ENCODE measurements at places on chromosomes 6 and 20.
A peak's percentile ranks its signal among the peaks of the same experiment; 100 is the strongest.

DNA sequence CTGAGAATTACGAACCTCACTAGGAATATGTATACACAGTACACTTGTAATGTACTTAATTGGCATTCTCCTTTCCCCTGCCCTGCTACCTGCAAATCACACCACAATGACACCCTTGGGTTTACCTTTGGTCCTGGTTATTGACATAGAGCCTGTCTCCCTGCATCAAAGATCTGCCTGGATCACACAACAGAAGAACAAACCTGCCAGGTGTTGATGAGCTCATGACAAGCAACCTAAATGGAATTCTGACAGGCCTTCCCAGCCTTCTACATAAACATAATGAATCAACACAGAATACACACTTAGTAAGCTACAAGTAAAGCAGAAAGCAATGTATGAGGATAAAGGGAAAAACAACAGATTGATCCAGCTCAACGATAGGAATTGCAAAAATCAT lies 95.6 kb downstream of the HDGFL1 start:
- DNase-seq, result no peak

GRCh38 chr6:130676077-130676772 lies 151.0 kb upstream of the SMLR1 start:
- no peak for DNase-seq

DNA sequence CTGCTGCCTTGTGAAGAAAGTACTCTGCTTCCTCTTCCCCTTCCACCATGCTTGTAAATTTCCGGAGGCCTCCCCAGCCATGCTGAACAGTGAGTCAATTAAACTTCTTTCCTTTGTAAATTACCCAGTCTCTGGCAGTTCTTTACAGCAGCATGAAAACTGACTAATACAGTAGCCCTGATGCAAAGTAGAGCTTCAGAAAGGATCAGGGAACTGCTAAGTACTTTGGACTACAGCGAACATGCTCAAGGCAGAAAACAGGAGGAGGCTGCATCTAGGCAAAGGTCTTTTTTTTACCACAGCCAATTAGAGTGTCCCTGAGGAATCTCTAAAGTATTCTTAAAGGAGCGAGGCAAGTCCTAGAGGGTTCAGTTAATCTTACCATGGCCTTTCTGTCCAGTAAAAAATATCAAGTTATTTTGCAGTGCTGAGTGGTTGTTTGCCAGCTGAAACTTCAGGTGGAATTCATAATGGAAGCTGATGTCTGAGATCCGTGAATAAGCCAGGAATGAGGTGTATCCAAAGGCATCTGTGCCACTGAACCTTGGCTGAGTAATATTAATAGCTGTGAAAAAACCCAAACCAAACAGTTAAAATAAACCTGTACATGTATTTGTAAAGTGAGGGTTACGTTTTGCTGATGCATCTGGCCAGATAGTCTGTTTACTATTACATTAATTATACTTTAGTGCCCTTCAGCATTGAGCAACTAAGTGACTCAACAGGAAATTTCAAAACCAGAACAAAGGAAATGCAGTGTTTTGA lies 170.4 kb downstream of the PHF3 start:
- peak; percentile 87 for DNase-seq

DNA sequence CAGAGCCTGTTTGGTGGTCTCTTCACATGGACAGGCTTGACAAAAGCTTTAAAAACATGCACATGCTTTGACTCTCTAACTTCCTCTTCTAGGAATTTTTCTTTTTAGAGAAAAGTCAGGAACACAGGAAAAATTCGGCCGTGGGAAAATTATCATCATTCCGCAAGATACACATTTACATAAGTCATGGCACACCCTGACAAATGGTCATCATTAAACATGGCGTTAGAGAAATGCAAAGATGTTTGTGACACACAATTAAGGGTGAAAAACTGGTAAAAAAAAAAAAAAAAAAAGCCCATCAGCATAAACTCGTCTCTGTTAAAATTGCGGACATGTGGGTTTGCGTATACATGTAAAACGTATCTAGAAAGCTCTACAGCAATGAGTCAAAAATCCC lies 134.2 kb upstream of the AGPAT4 start:
- DNase-seq, result no peak

DNA sequence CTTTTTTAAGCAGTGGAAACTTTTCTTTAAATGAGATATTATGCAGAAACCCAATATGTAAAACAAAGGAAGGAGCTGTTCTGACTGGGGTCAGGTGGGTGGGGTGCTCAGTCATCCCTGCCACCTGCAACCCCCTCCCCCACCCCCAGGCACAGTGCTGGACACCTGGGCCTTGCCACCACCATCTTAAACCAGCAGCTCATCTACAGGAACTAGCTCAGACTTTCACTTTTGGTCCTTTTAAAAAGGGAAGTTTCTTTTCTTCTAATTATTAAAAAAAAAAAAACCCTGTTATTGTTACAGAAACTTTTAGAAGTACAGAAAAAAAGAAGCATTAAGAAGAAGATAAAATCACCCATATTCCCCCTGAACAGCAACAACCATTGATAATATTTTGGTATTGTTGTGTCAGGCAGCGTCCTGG lies 37.1 kb downstream of the PPP1R16B start:
- no peak for DNase-seq

GRCh38 chr20:825710-826421 lies 7.6 kb upstream of the FAM110A start:
- no peak for DNase-seq

GRCh38 chr6:68237205-68237604 lies 397.9 kb upstream of the ADGRB3 start:
- DNase-seq, result no peak

- no peak for DNase-seq
Observed at GRCh38 chr6:114520976-114521375, 178.2 kb upstream of the HS3ST5 start.

DNA sequence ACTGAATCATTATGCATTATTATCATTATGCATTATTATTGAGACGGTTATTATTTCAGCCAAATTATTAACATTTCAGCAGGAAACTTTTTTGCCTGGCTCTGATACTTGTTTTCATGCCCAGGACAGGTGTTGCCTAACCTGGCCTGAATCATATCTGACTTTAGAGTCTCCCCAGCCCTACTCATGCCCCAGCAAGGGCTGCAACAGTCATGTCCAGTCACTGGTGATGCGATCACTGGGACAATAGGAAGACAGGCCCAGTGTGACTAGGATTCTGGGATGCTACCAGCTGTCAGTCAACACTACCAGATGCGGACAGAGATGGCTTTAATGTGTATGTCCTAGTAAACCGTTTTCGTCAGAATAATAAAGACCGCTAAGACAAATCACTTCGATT lies 285.0 kb downstream of the KHDC1L start:
- DNase-seq, result no peak

GRCh38 chr6:108260126-108260808 lies 573 bp downstream of the SNX3 start:
- no peak for DNase-seq

- DNase-seq, result no peak
Observed at GRCh38 chr6:95589826-95590570, 12.7 kb downstream of the MANEA start.

- peak; percentile 93 for DNase-seq
Observed at GRCh38 chr20:62791301-62792181, 4.7 kb upstream of the MRGBP start.
